Glutamatergic neuron (in vitro differentiated cells): ENCODE measurements at places on chromosomes 5 and 9. TPM values are rescaled to one million over a fixed set of nuclear protein-coding genes. Genes with fewer than 3 reads are reported as not detected.

FREM1 gene
- total RNA-seq, result 1.7 TPM

- no peaks in the 10 kb centered on the region for H3K27me3 ChIP-seq
- peaks cover 12% of the 10 kb centered on the region for H3K4me1 ChIP-seq
- no peaks in the 10 kb centered on the region for H3K36me3 ChIP-seq
Observed at GRCh38 chr9:17394881-17395510, 183.9 kb upstream of the SH3GL2 start.

- H3K27ac ChIP-seq, result no peak overlapping the region
- no peaks in the 10 kb centered on the region for H3K27me3 ChIP-seq
- H3K4me1 ChIP-seq, result no peaks in the 10 kb centered on the region
- no peaks in the 10 kb centered on the region for H3K36me3 ChIP-seq
- H3K4me3 ChIP-seq, result no peak overlapping the region
- DNase-seq, result no peak
Observed at GRCh38 chr5:92364986-92365550, 982.0 kb upstream of the ARRDC3 start.

CMYA5 gene
- total RNA-seq, result 0.74 TPM

ROR2 gene
- total RNA-seq, result 51.1 TPM

PCSK1 gene
- total RNA-seq, result 11.6 TPM

GRCh38 chr5:33964132-33964700 is 20.3 kb downstream of the SLC45A2 start:
- no peak overlapping the region for H3K4me3 ChIP-seq
- no peak for DNase-seq
- H3K4me1 ChIP-seq, result peaks cover 13% of the 10 kb centered on the region
- H3K27me3 ChIP-seq, result peaks cover 2% of the 10 kb centered on the region
- no peaks in the 10 kb centered on the region for H3K36me3 ChIP-seq
- no peak overlapping the region for H3K27ac ChIP-seq
